ENCODE measurements at places on chromosomes 16 and 17.

- DNase-seq: no peak
Measured at GRCh38 chr16:87288753-87289362, 28.3 kb downstream of the C16orf95 start.

- no peak for DNase-seq
Measured at GRCh38 chr17:55660178-55660886, 62.3 kb downstream of the TMEM100 start.

DNA sequence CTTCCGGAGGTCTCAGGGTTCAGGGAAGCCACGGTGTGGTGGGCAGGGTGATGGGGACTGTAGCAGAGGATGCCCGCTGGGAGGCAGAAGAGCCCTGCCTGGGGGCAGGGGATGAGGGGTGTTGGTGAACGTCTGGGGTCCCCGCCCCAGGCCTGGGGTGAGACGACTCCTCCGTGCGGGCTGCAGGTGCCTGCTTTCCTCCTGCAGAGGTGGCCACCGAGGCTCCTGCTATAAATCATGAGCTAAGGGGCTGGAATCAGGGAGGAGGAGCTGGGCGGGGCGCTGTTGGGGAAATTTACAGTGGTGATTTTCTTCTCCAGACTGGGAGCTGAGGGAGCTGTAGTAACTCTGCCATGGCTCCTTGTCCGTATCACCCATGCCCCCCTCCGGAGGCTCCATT is 167.0 kb downstream of the MRM1 start:
- no peak for DNase-seq

DNA sequence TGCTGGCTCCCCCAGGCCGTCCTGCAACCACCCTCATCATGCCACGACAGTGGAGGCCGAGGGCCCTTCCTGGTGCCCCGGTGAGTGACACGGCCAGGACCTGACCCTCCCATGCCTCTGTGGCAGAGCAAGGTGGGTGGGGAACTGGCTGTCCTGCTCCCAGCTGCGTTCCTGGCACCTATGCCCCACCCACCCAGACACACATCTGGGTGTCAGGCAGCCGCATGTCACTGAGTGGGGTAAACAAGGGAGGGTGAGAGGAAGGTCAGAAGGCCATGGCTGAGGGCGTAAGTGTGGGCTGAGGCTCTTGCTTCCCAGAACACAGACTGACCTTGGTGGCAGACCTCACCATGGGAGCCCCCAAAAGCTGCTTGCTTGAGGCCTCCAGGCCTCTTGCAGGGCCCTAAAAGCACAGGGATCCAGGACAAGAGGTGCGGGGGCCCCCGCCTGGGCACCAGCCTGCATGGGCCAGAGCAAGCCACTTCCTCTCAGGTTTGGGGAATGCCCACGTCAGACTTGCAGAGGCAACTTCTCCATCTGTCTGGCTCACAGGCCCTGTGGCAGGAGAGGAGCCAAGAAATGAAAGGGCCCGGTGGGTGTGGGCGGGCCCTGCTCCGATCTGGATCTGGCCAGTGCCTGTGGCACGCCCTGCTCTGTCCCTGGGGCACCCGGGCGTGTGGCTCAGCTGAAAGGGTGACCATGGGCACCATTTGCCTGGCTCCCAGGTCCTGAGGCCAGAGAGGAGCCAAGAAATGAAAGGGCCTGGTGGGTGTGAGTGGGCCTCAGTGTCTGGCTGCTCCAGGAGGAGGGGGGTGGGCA is 3.9 kb upstream of the CCDC57 start:
- DNase-seq: no peak

DNA sequence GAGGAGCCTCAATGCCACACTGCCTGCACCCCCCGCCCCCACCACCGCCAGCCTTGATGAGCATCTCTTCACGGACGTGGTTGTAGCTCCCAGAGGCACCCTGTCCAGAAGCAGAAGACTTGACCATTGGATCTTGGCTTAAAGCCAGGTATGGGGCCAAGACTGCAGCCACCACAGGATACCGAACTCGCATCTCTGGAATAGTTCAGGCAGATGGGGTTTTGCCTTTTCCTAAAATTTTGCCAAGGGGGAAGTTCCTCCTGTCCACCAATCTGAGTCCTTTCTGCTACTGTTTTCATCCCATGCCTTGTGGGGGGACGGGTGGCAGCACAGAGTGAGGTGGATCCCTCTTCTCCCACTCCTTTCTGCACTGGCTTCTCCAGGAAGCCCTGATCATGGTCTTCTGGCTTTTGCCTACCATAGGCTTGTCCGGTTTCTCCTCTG is 939 bp downstream of the CORO6 start:
- no peak for DNase-seq

DNA sequence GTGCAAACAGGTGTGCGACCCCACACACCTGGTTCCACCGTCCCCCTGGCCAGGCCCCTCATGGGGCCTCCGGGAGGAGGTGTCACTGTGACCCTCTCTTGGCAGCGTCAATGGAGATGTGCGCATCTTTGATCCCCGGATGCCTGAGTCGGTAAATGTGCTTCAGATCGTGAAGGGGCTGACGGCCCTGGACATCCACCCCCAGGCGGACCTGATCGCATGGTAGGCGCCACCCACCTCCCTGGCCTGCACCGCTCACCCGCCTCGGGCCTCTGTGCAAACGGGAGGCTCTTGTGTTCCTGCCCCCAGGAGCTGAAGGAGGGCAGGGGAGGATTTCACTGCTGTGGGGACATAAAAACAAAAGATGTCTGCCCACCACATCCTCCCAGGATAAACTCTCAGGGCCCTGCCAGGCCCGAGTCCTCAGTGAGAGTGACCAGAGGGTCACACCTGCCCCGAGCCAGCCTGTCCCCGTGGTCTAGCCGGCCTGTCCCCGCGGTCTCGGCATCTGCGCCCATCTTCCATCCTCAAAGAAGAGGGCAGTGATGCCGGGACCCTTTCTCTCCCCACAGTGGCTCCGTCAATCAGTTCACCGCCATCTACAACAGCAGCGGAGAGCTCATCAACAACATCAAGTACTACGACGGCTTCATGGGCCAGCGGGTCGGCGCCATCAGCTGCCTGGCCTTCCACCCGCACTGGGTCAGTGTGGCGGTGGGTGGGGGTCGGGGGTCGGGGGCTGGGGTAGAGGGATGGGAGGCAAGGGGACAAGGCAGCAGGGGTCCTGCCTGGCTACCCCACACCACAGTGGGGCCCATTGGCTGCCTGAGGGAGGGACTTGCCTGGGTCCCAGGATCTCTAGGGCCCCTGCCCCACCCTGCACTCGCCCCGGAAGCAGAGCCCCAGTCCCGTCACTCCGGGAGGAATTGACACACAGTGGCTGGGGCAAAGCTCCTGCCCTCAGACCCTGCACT is 29.0 kb upstream of the CHMP6 start:
- no peak for DNase-seq

DNA sequence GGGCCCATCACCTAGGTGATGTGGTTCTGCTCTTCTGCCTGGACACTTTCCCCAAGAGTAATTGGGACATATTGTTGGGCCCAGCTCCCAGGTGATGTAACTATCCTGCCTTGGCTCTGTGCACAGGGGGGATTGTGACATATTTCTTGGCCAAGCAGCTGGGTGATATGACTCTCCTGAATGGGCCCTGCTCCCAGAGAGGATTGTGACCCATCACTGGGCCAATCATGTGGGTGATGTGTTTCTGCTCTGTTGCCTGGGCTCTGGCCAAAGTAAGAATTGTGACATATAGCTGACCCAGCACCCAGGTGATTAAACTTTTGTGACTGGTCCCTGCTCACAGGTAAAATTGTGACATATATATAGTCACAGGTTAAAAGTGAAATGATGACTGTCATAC is 1904.9 kb downstream of the TP53TG3F start:
- no peak for DNase-seq

- DNase-seq: no peak
Measured at GRCh38 chr16:3135126-3135715, 392 bp downstream of the ZNF213 start.

GRCh38 chr17:72832306-72832705 is 260.2 kb downstream of the SLC39A11 start:
- no peak for DNase-seq

DNA sequence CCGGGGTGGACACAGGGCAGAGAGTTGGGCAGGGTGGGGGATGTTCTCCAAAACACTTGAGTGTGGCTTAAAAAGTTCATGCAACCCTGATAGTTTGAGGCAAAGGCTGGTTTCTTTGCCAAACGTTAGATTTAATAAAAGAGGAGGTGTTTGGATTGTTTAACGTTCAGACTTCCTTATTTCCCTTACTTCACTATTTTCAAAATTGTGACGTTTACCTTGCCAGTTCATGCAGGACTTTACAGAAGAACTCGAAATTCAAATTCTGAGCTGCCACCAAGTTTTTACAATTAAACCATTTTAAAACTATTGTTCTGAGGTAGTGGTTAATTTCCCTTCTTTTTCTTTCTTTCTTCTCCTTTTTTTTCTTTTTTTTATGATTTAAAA is 5.5 kb downstream of the SEC14L1 start:
- DNase-seq: no peak

- no peak for DNase-seq
Measured at GRCh38 chr16:69482410-69482991, 58.1 kb downstream of the CYB5B start.

GRCh38 chr16:710500-711075 is 4.3 kb upstream of the METRN start:
- no peak for DNase-seq

GRCh38 chr17:83100220-83100852 is 20.9 kb downstream of the METRNL start:
- DNase-seq: no peak

- no peak for DNase-seq
Measured at GRCh38 chr16:85796152-85796551, 3.2 kb downstream of the EMC8 start.

DNA sequence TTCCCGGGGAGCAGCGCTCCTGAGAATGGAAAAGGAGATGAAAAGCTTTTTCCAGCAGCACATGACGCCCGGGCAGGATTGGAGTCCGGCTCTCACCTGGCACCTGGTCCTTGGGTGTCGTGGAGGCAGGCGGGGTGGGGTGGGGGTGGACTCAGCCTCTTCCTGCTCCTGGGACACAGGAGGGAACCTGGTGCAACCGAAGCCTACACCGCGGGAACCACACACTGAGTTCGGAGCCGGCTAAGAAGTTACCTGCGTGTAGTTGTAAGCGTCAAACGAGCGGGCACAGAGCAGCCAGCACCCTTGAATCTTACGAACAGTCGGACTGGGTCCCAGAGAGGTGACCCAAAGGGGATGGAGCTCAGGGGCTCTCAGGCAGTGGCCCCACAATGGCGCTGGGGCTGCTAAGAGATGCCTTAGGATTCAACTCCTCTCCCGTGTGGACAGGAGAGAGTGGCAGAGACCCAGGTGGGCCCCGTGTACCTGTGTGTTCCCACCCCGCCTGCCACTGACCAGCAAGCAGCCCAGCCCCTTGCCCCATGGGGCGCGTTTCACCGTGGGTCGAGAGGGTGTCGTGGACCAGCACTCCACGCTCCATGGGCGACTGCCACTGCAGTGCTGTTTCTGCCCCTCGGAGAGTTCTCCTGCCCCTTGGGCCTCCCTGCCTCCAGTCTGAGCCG is 105.8 kb upstream of the METRNL start:
- no peak for DNase-seq

DNA sequence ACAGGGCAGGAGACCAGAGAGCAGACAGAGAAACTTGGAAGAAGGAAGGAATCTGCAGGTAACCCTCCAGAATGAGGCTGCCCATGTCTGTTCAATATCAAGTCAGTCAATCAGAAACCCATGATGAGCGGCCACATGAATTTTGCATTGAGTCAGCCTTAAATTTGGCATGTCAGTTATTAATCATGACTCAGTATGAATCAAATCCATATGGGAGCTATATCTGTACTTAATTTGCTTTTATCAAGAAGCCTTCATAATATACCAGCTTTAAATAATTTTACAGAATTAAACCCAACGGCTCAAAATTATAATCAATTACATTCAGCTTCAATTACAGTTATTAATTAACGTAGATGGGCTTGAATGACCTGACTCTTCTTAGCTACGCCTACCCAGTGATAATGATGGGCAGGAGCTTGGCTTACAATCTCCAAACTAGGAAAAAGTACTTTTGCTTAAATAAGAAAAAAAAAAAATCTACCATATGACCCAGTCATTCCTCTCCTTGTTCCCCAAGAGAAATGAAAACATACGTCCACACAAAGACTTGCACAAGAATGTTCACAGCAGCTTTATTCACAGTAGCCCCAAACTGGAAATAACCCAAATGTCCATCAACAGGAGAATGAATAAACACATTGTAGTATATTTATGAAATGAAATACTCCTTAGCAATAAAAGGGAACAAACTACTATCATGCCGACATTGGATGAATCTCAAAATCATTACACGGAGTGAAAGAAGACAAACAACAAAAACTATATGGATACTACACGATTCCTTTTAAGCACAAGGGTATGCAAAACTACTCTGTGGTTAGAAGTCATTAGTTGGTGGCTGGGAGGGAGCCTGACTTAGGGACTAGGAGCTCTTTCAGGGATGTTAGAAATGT is 48.6 kb downstream of the SLC39A11 start:
- no peak for DNase-seq

DNA sequence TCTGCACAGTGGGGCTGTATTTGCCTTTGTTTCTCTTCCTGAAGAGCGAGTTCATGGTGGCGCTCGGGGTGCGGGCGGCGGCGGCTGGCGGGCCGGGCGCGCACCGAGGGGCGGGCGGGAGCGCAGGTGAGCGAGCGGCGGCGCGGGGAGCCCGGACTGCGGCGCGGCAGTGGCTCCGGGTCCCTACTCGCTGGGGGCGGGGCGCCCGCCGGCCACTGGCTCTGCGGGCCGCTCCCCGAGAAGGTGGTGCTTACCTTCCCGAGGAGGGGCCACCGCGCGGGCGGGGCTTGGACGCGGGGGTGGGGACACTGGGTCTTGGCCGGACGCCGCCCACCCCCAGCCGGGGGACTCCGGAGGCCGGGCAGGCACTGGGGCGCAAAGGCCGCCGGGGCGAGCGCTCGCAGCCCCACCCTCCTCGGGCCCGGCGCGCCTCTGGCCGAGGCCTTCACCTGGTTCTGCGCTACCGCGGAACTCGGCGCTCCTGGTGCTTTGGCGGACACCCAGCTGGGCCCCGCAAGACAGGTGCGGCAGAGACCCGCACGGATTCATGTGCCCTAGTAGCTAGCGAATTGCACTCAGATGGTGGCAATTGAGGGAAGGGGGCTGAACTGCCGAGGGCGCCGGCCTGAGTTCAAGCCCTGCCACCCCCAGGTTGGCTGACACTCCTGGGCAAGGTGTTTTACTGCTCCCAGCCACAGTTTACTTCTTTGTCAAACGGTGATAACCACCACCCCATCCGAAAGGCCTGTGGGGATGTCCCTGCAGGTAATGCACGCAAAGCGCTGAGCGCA is at the start of gene PPL:
Gene PPL (minus strand): TSS at position 158 of the 791 bp plus-strand sequence. CDS start 103 bp downstream, at position 55.
- DNase-seq: no peak

DNA sequence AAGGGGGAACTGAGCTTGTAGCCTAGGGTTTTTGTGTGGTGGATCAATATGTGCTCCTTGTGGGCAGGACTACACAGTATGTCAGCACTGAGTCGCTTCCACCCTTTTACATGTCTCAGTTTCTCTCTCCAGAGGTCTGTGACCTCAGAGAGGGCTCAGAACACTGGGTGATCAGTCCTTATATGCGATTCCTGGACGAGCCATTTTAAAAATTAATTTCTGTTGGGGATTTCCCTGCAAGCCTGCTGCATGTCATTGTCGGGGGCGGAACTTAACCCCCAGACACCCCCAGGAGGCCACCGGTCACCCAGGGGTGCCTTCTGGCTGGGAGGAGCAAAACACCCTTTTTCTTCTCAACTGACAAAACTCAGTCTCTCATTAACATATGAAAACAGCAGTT is 14.1 kb downstream of the DHRS7B start:
- no peak for DNase-seq

Data from activated T-helper 1 cell treated with Interleukin-2 at 50 U/mL for 16 hours (primary cell).